ENCODE measurements at places on chromosomes 4 and X. TPM values are rescaled to one million over a fixed set of nuclear protein-coding genes. Genes with fewer than 3 reads are reported as not detected.

- no peak for DNase-seq
Observed at GRCh38 chr4:2662598-2662997, 93.5 kb downstream of the TNIP2 start.

GRCh38 chr4:103204111-103204510 is 6.0 kb upstream of the CENPE start:
- DNase-seq = peak; percentile 9

- DNase-seq = no peak
Observed at GRCh38 chr4:6201580-6202091, 1.3 kb upstream of the JAKMIP1 start.

TMPRSS11F gene
- total RNA-seq = 1.9 TPM

DNA sequence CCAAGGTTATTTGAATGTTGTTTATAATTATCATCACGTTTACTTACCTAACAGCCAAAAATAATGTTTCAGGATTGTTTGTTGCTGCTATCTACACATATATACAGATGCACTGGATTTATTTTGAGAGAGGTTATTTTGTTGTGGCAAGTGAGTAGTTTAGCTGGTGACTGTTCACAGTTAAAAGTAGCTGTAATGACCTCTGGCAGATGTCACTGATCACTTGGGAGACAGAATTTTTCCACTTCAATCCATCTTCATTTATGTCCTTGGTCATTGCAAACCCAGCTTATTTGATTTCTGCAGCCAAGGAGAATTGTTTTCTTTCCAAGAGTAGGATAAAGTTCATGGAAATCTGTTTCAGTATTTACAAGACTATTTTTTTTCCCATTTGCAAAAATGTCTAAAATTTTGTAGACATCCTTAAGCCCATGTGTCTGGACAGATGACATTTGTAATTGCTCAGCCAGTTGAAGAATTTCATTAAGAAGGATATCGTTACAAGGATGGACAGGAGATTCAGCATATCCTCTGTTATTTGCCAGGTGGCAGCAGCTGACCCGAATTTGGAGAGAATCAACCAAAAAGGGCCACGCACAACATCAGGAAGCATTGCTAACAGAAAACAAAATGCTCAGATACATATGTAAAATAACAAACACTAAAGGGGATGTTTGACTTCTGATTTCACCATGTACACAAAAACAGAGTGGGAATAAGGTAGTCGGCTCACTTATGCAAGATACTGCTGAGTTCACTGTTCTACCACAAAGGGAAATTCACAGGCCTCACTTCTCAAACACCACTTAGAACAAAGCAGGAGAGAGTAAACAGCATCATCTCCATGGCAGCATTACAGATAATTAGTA is 64.5 kb downstream of the GPRIN3 start:
- peak; percentile 9 for DNase-seq

DNA sequence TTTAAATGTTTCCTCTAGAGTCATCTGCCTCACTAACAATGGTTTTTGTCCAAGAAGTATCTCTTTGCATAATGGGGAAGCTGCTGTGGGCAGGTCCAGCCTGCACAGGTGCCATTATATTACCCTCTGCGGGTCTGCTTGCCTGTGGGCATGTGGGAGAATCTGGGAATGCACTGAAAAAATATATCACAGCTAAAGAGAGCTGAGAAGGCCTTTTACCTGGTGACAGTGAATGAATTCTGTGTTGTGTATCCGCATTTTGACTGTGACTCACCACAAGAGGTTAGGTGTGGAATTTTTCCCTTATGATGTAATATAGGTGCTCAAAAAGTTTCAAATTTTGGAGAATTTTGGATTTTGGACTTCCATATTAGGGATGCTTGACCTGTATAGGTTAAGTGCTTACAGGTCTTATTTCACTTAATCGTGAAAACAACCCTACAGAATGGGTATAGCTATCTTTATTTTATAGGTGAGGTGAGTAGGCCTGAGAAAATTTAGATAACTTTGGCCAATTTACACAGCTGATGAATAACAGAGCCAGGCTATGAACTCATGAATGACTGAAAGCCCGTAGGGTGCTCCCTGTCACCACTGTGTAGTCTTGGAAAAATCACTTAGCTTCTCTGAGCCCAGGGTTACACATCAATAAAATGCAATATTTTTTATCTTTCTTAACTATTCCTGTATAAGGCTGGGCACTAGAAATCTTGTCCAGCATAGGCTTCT is 198.0 kb upstream of the EPHA5 start:
- DNase-seq = no peak

DNA sequence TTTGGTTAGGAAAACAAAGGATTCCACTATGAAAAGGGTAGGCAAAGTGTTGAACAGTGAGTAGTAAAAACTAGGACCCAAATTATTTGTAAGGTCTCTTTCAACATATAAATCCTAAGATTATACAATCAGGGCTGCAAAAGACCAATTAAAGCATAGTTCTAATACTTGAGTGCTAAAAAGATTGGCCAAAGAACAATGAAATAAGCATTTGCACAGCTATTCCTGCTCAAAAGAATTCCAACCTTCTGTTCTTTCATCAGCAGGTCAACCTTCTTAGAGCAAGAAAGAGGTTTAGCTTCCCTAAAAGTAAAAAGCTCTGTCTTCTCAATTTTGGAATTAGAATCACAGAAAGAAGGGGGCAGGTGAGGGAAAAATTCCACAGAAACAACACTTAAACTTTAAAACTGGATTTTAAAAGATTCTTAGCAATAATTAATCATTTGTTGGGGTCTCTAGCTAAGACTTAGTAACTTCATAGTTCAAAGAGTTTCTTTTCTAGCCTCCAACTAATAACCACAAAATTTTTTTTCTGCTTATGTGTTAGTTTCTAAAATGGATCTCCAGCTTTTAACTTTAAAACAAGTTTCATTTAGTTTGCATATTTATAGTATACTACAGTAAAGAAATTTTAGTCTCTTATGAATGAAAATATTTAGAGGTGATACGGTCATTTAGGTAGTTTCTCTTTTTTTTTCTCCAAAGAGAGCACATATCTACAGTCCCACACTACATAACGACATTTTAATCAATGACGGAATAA is 16.3 kb downstream of the TSPAN5 start:
- no peak for DNase-seq

PNMA5 gene
- total RNA-seq = 0.24 TPM

FSTL5 gene
- 2.4 TPM for total RNA-seq

CCDC160 gene
- total RNA-seq = not detected

All from umbilical cord (tissue), 2 donors.